Cardiac atrium fibroblast (primary cell): ENCODE measurements at places on chromosomes 11 and 22. TPM values are rescaled to one million over a fixed set of nuclear protein-coding genes. Genes with fewer than 3 reads are reported as not detected.

PKNOX2 gene
- total RNA-seq: 2.5 and 4.7 TPM in 2 replicates

MMP27 gene
- not detected in 2 replicates for total RNA-seq

RAB38 gene
- 0.18 and 3.1 TPM in 2 replicates for total RNA-seq

FOSL1 gene
- total RNA-seq: 33.4 and 37.7 TPM in 2 replicates

MS4A6E gene
- not detected in 2 replicates for total RNA-seq

ARHGAP1 gene
- total RNA-seq: 39.9 and 50.1 TPM in 2 replicates

SLCO2B1 gene
- total RNA-seq: 0.32 and 9.7 TPM in 2 replicates

NCAM1 gene
- total RNA-seq: 0.18 and 2.8 TPM in 2 replicates

CYB5R2 gene
- total RNA-seq: 10.3 and 10.5 TPM in 2 replicates

PRR5L gene
- 4.5 and 21.5 TPM in 2 replicates for total RNA-seq

GDPD5 gene
- 5.7 and 5.8 TPM in 2 replicates for total RNA-seq

RNF215 gene
- 14.8 and 31.3 TPM in 2 replicates for total RNA-seq

ADM2 gene
- total RNA-seq: 10.2 and 10.8 TPM in 2 replicates

ATP6V1E1 gene
- total RNA-seq: 93.3 and 138 TPM in 2 replicates
